ENCODE measurements at places on chromosomes 7 and 10.

GRCh38 chr7:134078991-134079390, 48.1 kb upstream of the LRGUK start:
- DNase-seq, result no peak

GRCh38 chr7:8418629-8419245, 14.7 kb upstream of the NXPH1 start:
- DNase-seq, result peak; percentile 40

- no peak for DNase-seq
Measured at GRCh38 chr10:118457824-118458428, 115.8 kb upstream of the FAM204A start.

DNA sequence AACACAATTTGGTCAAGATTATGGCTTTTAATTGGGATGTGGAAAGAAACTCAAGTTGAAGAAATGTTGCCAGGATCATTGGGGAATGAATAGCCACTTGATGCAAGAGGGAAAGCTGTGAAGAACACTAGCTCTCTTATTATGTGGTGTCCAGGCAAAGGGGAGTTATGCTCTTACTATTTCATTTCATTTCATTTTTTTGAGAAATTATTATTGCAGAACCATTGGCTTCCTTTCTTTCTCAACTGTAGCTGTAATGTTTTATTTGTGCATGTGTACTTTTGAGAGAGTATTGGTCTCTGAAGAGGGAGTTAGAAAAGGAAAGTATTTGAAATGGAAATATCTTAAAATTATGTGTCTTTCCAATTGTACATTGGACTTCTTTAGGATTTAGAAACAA, 312.6 kb upstream of the BMPER start:
- DNase-seq, result no peak

- no peak for DNase-seq
Measured at GRCh38 chr7:101678658-101679057, 49.6 kb upstream of the MYL10 start.

DNA sequence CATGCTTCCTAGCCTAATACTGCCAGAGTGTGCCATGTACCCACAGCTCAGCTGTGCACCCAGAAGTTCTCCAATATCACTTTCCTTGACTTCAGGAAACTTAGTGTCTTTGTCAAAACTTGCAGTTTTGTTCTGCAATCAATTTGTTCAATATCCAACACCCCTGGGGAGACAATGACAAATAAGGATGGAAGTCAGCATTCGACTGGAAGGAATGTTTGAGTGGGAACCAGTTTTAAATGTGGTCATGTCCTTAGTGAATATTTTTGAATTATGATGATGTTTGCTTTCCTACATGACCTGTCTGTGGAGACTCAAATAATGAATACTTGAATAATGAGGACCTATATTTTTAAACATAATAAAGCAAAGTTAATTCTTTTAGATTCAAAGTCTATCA, 112.0 kb downstream of the ANK3 start:
- DNase-seq, result no peak

GRCh38 chr7:81297317-81297716, 378.5 kb upstream of the SEMA3C start:
- no peak for DNase-seq

DNA sequence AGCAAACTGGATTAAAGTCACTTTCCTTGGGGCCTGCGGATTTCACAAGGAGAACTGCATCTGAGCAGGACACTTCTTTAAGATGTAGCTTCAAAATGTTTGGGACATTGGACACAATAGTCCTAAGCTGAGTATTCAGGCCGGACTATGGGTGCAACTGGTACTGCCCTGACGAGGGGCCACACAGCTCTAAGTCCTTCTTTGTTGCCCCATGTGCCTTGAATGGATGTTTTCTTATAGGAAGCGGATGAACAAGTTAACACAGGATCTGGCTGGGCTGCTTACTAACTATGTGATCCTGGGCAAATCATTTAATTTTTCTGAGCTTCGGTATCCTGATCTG, 147.8 kb upstream of the KLF14 start:
- no peak for DNase-seq

GRCh38 chr7:107708956-107709355, 35.0 kb upstream of the CBLL1 start:
- no peak for DNase-seq

DNA sequence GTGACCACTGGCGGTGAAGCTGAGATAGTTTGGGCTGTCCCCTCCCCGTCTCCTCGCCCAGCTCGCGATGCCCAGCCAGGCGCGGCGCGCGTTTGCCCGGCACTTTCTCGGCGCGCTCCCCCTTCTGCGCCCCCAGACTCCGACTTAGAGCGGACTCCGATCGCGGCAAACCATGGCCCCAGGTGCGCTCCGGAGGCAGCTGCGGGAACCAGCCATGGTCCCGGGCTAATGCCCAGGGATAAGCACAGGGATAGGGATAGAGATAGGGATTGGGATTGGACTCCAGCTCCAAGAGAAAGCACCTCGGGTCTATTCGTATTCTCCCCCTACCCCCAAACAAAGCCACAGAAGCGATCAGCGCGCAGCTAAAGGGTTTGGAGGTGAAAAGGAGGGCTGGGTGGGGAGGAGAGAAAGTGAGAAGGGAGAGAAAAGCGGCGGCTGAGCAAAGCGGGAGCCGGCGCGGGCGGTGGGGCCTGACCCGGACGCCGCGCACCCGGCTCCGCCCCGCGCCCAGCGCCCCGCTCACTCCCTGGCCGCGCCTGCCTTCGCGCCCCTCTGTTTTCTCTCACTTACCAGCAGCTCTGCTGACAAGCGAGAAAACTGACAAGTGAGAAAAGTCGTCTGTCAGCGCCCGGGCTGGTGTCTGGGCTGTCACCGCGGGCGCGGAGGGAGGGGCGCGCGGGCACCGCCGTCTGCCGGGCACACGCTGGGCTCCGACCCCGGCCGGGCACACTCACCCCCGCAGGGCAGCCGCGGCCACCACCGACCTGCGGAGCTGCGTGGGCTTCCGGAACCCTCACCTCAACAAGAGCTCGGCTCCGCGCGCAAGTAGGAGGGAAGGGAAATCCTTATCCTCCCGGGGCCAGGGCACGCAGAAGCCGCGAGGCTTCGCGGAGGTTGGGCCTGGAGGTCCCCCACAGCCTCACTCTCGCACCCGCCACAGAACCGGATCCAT, at the start of gene PDE1C:
Gene PDE1C (minus strand): TSS at position 2 of the 955 bp plus-strand sequence.
- DNase-seq, result no peak

- DNase-seq, result no peak
Measured at GRCh38 chr7:102170393-102170970, 116.2 kb upstream of the SH2B2 start.

- DNase-seq, result no peak
Measured at GRCh38 chr10:120741396-120741795, 109.8 kb upstream of the WDR11 start.

DNA sequence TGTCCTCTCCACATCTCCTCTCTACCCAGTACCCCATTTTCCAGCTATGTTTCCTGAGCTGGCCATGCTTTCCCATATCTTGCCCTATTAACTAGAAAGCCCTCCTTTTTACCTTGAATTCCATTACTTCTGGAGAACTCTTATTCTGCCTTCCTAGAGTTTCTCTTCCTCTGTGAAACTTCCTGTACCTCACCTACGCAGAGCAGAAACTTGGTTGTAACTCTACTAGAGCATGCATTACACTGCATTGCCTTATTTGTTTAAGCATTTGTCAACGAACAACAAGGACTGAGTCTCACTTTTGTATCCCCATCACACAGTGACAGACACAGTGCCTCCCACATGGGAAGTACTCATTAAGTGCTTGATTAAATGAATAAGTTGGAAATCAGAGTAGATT, 36.4 kb downstream of the VCL start:
- no peak for DNase-seq

DNA sequence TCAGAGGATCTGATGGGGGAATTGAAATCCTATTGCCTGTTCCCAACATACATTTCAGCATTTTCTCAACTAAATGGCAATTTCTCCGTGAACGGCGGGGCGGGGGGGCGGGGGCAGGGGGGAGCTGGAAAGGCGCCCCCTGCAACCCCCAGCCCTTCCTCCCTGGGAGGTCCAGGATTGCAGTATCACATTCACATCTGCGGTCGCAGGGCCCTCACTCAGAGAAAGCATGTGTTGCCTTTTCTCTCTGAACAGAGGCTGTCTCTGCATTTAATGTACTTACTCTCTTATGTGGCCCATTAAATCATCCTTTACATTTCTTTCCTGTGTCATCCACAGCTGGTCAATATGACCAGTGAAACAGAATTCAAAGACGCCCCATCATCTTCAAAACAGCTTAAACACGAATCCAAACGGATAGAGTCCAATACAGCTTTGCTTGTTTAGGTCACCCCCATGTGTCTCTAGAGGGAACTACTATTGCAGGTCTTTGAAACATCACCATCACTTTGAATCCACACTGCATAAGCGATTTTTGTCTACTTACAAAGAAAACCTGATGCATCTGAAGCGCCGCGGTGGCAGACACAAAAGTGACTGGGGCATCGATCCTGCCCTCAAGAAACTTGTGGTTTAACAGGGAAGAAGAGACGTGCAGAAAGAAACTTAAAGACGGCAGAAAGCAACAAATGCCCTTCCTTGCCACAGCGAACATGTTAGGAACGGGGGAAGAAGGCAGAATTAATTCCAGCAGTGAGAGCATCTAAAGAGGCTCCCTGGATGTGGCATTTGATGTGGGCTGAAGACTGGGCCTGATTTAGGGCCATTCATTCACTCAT, 17.0 kb upstream of the ECHDC3 start:
- peak; percentile 94 for DNase-seq

- no peak for DNase-seq
Measured at GRCh38 chr7:128358233-128358632, 3.3 kb downstream of the PRRT4 start.

- DNase-seq, result no peak
Measured at GRCh38 chr7:41889040-41889439, 186.2 kb upstream of the INHBA start.

DNA sequence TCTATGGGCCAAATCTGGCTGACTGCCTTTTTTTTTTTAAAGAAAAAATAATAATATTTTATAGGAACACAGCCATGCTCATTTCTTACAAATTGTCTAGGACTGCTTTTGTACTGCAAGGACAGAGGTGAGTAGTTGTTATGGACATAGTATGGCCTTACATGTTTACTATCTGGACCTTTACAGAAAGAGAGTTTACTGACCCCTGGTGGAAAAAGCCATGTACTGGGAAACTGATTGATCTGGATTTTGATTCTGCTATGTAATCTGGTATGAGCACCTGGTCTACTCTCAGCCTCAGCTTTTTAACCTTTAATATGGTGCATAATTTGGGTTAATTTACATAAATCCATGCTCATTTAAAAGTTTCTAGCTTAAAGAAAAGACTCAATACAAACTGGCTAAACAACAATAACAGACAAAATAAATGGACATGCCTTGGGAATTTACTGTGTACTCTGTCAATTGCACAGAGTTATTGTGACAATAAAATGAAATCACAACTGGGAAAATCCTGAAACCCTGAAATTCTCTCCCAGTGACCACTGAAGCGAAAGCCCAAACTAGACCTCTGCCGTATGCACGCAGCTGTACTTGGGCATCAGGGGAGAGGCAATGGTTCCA, 260.7 kb downstream of the BMPER start:
- peak; percentile 13 for DNase-seq

DNA sequence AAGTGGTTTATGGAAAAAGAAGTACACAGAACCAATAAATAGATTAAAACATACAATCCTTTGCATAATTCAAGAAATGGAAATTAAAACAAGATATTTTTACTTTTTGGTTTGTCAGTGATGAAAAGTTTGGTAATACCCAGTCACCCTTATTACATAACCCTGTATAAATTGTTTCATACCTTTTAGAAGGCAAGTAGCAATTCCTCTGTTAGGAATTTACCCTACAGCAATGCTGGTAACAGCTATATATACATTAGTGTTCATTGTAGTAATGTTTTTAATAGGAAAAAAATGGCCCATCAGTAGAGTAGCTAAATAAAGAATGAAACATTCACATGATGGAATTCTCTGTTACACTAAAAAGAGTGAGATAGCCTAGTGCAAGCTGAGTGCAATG, 42.7 kb downstream of the PTPN12 start:
- no peak for DNase-seq

DNA sequence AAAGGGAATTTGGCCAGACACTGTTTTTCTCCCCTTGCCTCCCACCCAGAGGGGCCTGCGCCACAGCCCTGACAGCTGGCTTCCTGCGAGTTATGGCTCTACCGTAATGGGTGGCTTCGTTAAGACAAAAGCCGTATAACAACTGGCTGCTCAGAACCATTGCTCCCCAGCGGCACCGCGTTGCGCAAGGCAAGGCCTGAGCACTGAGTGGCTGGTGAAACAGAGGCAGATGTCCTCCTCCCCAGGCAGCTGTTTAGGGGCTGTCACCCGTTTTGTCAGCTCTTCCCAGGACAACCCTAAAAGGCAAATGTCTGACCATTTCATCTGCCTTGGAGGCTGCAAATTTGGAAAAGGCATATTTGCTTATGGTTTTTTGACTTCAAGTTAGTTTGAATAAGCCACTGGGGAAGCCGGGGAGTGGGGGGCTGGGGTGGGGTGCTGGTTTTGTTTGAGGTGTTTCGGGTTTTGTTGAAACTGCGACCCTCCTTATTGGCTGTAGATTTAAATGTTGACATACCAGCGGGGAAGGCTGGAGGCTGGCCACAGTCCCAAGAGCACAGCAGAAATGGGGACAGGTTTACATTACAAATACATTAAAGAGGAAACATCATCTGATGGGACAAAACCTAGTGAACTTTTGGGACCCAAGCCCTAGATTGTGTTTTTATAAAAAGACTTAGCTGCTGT, 681 bp upstream of the SPOCK2 start:
- DNase-seq, result no peak

GRCh38 chr10:120455004-120455403, 2.0 kb upstream of the PLPP4 start:
- DNase-seq, result no peak

GRCh38 chr10:14247377-14248116, 83.2 kb downstream of the FRMD4A start:
- DNase-seq, result no peak

- no peak for DNase-seq
Measured at GRCh38 chr7:80600046-80600445, 38.4 kb upstream of the CD36 start.

GRCh38 chr10:102997998-102998397, 79.9 kb downstream of the CNNM2 start:
- no peak for DNase-seq

DNA sequence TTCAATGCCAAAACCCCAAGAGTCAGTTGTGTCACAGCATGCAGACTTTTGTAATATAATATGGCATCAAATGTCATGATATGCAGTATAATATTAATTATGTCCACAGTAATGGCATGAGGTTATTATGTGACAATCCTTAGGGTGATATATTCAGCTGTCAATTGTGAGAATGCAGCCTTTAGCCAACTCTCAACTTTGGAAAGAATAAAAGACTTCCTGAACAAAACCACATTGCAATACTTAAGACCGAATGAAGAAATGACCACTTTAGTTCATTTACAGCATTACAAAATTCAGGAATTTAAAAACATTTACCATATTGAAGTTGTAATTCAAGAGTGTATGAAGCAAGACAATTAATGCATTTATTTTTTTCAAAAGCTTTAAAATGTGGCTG, 45.4 kb downstream of the CPVL start:
- DNase-seq, result no peak

DNA sequence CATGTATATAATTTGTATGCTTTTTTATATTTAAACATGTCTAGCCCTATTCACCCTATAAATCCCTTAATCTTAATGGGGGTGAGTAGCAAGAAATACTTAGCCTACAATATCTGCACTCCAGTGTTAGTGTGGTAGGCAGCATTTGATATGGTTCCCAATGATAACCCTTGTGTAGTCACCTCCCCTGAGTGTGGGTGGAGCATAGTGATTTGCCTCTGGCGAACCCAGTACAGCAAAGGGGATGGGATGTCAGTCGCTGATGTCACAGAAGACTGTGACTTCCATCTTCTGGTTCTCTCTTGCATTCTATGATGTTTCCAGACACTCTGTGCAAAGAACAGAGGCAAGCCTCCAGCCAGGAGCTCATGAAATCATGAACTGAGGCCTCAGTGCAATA, 211.2 kb downstream of the CRPPA start:
- DNase-seq, result no peak
